ENCODE measurements at places on chromosomes 3 and 15.

- DNase-seq, result no peak
Measured at GRCh38 chr3:124428372-124429128, 301.7 kb upstream of the UMPS start.

DNA sequence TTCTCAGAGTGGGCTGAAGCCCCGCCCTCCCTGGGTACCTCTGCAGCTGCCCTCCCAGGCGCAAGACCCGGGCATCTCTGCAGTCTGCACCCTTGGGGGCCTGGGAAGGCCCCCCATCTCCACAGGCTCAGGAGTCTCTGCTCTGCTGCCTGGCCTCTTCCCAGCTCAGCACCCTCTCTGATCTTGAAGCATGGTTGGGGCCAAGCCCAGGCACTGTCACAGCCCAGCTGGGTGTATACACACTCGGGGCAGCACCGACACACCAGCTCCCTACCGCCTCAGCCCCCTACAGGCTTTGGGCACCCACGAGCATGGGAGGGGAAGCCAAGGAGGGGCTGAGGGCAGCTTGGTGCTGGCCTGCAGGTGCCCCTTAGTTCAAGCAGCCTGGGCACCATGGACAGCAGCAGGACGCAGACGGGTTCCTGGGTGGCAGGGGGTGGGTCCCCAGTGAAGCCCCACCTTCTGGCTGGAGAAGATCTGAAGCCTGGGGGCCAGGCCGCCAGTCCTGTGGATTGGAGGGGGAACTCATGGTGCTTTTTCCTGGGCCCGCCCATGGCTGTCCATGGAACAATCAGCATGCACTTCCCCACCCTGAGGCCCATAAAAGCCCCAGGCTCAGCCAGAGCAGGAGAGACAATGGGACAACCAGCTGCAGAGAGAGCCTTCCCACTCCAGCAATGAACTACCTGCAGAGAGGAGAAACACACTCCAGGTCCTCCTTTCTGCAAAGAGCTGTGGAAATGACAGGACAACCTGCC lies 170.6 kb downstream of the TJP1 start:
- DNase-seq, result no peak

DNA sequence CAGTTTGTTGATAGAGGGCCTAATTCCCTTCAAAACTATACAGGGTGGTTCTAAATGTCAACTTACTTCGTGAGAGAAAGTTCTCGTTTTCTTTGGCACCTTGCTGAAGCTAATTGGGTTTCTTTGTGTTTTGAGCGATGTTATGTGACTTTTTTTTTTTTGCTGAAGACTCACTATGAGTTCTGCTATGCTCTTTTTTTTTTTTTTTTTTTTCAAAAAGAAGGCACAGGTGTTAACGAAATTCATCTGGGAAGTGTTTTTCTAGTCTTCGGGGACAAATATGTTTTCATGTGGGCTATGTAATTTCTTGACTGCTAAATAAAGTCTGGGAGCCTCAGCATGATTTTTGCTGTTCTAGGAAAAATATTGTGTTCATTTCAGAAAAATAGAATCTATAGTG lies 81.5 kb downstream of the PEX5L start:
- no peak for DNase-seq

GRCh38 chr3:195849322-195850074 lies 37.8 kb upstream of the MUC4 start:
- no peak for DNase-seq

Data from stimulated activated CD4-positive, alpha-beta T cell treated with anti-CD3 and anti-CD28 coated beads, TNF-alpha, amount 100 ng/mL, for 4 hours (primary cell).